Activated CD4-positive, alpha-beta memory T cell treated with anti-CD3 and anti-CD28 coated beads, Interleukin-2, amount 10 ng/mL, durations not matched to agents 7 days and 5 days (primary cell): ENCODE measurements at places on chromosomes 6 and 20. TPM values are rescaled to one million over a fixed set of nuclear protein-coding genes. Genes with fewer than 3 reads are reported as not detected.

GRCh38 chr20:34006619-34007018, 12.9 kb downstream of the RALY start:
- DNase-seq = no peak

- no peak for DNase-seq
Observed at GRCh38 chr20:63042448-63043071, 35.8 kb upstream of the BHLHE23 start.

DNA sequence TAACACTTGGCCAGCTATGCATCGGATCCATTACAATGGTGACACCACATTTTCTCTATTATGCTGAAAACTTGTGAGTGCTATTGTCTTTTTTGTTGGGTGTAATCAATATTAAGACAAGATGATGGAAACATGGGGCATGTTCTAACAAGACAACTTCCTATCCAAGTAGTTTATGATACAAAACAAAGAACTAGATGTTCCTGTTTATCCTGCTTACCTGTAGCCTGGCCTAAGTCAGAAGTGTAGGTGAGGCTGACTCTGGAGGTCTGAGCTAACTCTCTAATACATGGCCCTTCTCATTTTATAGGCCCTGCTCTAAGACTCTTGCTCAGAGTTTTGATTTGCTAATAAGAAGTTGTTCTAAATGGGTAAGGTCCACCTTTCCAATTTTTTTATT, 242.4 kb upstream of the STXBP5 start:
- no peak for DNase-seq

GRCh38 chr20:42678895-42679294, 510.8 kb downstream of the PTPRT start:
- DNase-seq = no peak

DNA sequence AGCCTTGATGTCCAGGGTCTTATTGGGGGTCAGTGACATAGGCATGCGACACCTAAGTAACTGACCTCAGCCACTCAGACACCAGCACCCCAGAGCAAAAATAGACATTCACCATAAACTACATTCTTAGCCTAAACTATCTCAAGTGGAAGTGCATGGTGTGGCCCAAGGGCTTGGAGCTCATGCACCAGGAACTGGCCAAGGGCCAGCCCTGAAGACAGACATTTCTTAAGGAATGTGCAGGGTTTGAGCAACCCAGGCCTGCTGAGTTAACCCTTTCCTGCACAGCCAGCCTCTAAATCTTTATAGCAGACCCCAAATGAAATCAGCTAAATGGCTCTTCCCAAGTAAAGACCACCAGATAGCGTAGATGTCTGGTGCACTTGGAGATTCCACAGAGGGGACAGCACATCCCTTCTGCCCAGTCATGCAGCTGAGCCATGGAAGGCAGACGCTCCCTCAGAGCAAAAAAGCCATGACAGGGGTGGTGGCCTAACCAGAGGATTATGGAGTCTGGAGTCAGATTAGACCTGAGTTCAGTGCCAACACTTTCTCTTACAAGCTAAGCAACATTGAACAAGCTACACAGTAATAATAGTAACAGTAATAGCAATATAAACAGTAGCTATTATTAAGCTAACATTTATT, 222.6 kb downstream of the ZMYND8 start:
- DNase-seq = no peak

GRCh38 chr6:75791881-75792280, 42.8 kb downstream of the MYO6 start:
- no peak for DNase-seq

DNA sequence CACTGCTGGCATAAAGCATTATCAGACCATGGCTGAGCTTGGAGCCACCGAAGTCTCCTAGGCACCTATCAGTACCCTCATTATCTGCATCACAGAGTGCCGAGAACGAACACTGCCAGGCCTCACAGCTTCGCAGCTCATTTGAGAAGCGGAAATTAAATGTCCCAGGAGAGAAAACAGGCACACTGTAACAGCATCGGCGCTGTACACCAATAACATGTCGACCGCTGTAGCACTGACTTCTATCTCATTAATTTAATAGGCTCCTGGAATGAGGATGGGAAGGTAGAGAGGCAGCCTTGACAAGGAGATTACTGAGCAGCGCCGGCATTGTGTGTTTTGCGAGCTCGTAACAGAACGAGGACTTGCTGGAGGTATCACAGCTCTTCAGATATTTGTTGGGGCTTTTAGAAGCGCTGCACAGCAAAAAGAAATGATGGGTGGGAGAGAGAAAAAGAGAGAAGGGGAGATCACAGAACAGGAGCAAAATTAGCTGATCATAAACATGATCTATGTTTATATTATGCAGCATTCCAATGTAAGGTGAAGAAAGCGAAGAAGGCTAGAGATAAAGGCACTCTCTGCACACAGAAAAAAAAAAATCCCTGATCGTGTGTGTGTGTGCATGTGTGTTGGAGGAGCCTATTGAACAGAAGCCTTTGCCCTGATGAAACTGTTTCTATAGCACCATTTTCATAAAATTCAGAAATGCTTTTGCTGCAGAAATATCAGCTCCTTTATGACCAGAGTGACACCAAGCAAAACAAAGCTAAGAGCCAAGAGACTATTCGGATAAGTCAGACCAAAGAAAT, 29.2 kb downstream of the ID4 start:
- DNase-seq = no peak

GRCh38 chr6:29742127-29742526, 18.9 kb downstream of the HLA-F start:
- DNase-seq = no peak

- DNase-seq = no peak
Observed at GRCh38 chr6:15335916-15336315, 90.0 kb downstream of the JARID2 start.

DNA sequence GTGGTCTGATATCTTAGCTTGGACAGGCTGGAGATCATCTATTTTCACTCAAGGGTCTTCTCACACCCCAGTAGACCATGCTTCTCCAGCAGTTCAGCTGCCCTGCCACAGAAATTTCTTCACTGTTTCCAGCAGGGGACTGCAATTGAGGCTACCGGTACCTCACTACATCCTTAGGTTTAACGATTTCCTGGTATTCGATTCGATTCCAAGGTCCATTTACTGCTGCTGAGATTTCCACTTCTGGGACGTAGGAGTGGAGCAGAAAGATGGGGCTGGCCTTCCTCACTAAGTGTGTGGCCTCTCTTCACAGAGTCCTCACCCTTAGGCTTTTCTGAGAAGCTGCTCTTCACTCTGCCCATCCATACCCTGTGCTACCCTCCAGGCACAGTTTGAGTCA, 6.2 kb downstream of the VPS16 start:
- no peak for DNase-seq

DNA sequence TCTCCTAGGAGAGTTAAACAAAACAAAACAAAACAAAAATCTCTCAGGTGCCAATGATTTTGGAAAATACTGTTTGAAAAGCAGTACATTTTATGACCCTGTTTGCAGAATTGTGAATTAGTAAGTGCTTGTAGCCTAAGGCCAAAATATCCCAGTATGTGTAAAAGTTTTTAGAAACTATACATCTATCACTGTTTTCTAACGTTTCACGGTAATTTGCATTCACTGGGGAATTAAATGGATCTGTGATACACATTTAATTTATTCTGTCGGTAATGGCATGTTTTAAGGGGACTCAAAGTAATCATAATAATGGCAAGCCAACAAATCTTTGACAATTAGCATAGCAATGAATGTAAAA, 95.6 kb upstream of the FAM184A start:
- DNase-seq = no peak

GRCh38 chr6:167095888-167096287, 27.0 kb upstream of the CCR6 start:
- no peak for DNase-seq

DNA sequence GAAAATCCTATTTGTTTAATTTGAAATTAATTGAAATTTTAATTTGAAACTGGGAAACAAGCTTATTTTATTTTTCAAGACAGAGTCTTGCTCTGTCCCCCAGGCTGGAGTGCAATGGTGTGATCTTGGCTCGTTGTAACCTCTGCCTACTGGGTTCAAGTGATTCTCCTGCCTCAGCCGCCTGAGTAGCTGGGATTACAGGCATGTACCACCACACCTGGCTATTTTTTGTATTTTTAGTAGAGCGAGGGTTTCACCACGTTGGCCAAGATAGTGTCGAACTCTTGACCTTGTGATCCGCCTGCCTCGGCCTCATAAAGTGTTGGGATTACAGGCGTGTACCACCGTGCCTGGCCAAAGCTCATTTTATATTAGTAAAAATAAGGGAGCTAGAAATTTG, 4.2 kb downstream of the SRSF3 start:
- DNase-seq = no peak

- DNase-seq = no peak
Observed at GRCh38 chr6:37785663-37786270, 33.8 kb upstream of the ZFAND3 start.

- no peak for DNase-seq
Observed at GRCh38 chr20:38882600-38882999, 43.6 kb upstream of the FAM83D start.

GRCh38 chr6:46129291-46129628, 529 bp upstream of the ENPP4 start:
- DNase-seq = no peak

Gene VARS1
- 88.4 TPM for total RNA-seq

Gene PRSS35
- not detected for total RNA-seq

Gene SLC22A1
- total RNA-seq = 1.3 TPM

Gene DNAJC5
- total RNA-seq = 58.6 TPM

Gene EPPIN
- not detected for total RNA-seq

Gene SCGN
- total RNA-seq = not detected
